ENCODE measurements at places on chromosomes 13 and 19.

- no peak for DNase-seq
These were observed 8.8 kb downstream of the ATP4B start for GRCh38 chr13:113649212-113649611.

GRCh38 chr13:94454906-94455305 is 24.6 kb downstream of the DCT start:
- no peak for DNase-seq

DNA sequence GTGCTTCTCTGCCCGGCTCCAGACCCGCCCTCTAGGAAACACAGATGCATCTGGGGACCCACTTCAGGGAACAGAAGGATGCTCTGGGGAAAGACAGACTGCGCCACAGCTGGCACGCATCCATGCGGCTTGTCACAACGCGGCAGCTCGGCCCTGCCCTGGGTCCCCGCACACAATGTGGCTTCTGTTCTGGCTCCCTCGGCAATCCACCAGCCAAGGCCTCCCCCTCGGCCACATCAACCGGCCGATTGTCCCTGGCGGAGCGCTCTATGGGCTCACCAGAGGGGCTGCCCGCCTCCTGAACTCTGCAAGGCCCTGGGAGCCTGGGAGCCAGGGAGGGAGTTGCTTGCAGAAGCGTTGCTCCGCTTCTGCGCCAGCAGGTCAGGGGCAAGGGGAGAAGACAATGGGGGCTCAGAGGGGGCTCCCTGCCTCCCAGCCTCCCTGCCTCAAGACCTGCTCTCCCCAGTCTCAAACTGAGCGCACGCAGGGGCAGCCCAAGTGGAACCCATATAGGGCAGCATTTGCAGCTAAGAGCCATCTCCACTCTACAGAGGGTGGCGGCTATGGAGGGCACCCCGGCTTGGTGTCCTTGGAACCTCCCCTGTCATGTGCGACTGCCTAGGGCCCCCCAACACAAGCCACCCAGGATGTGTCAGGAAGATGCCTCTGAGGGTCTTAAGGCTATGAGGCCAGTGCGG is 37.9 kb downstream of the MLLT1 start:
- DNase-seq: no peak

DNA sequence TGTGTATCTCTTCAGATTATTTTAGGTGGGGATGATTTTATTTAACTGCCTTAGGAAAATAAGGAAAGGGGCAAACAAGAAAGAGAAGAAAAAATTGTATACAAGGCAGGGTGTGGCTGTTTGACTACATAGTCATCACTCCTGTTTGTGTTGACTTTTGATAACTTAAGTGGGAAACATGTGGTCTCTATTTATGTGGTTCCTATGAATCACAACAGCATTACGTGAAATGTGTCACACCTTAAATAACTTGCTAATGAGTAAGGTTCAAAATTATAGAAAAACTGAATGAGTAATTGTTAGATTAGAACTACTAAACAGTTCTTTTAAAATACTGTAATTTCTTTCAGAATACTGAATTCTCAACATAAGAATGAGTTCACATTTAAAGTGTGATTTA is 69.3 kb downstream of the LMO7 start:
- DNase-seq: no peak

- no peak for DNase-seq
These were observed 198.8 kb downstream of the EFNB2 start for GRCh38 chr13:106336668-106337067.

- no peak for DNase-seq
These were observed 29.1 kb downstream of the PLEKHJ1 start for GRCh38 chr19:2207008-2207407.

Measured in stimulated activated CD8-positive, alpha-beta memory T cell treated with anti-CD3 and anti-CD28 coated beads, Interleukin-4, amount 100 ng/mL, for 4 hours (primary cell).